ENCODE measurements at places on chromosomes 11 and 22. TPM values are rescaled to one million over a fixed set of nuclear protein-coding genes. Genes with fewer than 3 reads are reported as not detected.

DNA sequence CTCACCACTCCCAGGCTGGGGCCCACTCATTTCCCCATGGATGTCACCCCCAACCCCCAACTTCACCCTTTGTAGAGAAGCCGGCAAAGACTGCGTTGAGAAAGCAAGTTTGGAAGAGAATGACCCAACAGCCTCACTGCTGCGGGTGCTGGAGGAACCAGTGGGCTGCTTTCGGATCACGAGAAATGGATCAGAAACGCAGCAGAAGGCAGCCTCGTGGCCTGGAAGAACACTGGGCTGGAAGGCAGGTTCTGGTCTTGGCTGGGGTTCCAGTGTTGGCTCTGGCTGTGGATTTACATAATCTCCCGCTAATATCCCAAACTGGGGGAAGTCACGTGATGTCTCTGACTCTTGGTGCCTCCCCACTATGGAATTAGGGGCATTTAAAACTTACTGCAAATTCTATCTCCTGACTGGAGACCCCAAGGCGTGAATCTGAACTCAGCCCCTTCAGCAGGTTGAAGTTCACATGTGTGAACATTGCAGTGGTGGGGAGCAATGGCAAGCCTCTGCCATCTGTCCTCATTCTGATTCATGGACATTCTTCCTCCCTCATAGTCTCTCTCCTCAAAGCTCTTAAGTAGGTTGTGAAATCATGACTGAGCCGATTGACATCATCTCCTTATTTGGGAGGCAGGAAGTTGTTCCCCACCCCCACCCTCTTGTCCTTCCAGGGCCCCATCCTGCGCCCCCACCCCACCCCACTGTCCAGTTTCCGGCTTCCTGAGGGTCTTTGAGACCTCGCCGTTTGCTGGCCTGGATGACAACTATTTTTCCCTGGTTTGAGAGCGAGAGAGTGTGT lies 37.0 kb upstream of the TIMP3 start:
- no peak for DNase-seq
- peaks cover 18% of the 10 kb centered on the region for H3K27me3 ChIP-seq
- H3K36me3 ChIP-seq, result no peaks in the 10 kb centered on the region
- no peaks in the 10 kb centered on the region for H3K4me1 ChIP-seq

DNA sequence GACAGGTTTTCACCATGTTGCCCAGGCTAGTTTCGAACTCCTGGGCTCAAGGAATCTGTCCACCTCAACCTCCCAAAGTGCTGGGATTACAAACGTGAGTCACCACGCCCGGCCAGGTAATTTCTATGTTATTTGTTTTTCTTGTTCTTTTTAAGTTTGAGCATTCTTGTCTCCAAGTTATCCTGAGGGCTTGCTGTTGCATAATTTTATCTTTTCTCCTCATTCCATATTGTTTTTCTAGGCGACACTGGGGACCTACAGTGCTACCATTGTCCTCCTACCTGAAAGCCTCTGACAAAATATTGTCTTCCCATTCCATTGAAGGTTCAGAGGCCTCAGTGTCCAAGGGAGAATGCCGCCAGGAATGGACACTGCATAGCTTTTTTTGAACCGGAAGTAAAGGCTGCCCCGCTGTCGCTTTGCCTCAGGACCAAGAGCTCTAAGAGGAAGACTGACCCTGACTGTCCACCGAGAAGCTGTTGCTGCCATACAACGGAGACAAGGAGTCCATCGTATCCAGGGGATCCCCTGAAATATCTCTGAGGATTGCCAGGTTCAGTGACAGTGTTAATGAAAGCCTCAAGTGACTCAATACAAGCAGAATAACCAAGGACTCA lies 9.7 kb downstream of the AP5B1 start:
- DNase-seq, result no peak
- no peak overlapping the region for H3K4me3 ChIP-seq
- H3K27me3 ChIP-seq, result no peaks in the 10 kb centered on the region
- H3K4me1 ChIP-seq, result peaks cover 9% of the 10 kb centered on the region
- H3K27ac ChIP-seq, result no peak overlapping the region

- peaks cover 3% of the 10 kb centered on the region for H3K27me3 ChIP-seq
- no peak for DNase-seq
- H3K27ac ChIP-seq, result no peak overlapping the region
- H3K4me1 ChIP-seq, result peaks cover 11% of the 10 kb centered on the region
These were observed 117.4 kb upstream of the TMEM45B start for GRCh38 chr11:129698212-129698611.

Gene HMOX1
- 1.0 TPM for total RNA-seq

Gene TRIM49D1
- total RNA-seq, result not detected

DNA sequence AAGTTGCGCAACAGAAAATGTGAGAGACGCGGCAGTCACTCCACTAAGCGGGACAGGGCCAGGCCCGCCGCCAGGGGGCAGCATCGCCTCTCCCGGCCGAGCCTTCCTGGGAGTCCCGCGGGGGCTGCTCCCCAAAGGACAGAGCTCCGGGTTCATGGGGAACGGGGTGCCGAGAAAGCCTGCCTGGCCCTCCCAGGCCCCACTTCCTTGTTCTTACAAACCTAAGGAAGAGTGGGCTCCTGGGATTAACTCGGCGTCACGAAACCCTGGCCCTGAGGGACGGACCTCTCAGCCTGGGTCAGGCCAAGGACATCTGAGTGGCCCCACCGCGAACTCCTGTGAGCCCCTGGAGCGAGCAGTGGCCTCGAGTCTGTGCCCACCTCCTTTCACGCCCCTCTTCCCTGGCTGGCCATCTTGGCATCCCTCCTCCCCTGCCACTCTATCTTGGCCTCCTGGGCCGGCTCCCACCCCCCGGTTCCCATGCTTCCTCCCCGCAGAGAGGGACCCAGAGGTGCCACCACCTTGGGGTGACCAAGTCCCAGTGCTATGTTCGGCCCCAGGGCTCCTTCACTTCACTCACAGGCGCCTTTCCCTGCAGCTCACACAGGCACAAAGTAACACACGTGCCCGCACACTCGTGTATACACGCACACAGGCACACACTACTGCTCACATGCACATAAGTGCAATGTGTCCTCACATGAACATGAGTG lies 99.9 kb upstream of the FGF3 start:
- DNase-seq, result peak; percentile 62
- H3K4me3 ChIP-seq, result no peak overlapping the region
- H3K4me1 ChIP-seq, result peaks cover 4% of the 10 kb centered on the region
- H3K27me3 ChIP-seq, result peaks cover 14% of the 10 kb centered on the region
- no peaks in the 10 kb centered on the region for H3K36me3 ChIP-seq
